CD4-positive, alpha-beta T cell treated with Interleukin-1 beta for 1 hour (primary cell): ENCODE measurements at places on chromosomes 16 and 17.

DNA sequence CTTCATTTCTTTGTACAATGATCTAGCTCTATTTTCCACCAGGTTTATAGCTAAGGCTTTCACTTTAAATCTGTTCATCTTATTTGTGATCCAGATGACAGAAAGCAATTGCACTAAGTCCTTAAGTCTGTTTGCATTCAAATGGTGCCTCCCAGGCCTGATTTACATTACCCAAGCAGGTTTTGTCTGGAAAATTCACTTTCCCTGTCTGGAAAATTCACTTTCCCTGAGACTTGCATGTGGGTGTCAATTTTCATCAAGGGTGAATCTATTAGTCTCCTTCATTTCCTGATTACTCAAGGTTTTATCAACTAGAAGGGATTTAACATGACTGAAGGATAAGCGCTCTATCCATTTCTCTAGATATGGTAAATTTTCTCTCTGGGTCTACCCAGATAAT, 1480.2 kb upstream of the GOT2 start:
- DNase-seq: no peak

DNA sequence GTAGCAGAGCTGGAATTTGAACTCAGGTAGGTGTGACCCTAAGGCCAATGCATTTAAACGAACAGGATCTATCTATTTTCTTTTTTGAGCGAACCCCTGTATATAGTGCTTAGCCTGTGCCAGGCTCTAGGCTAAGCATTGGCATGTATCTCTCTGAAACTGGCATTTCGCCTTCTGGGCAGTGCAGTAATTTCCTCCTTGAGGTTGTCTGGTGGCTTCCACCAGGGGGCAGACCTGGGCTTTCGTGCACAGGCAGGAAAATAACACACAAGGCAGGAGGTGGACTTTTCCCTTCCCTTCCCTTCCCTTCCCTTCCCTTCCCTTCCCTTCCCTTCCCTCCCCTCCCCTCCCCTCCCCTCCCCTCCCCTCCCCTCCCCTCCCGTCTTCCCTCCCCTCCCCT, 34.4 kb upstream of the PRKCB start:
- DNase-seq: peak; percentile 75

GRCh38 chr17:5560361-5560988, 23.8 kb downstream of the NLRP1 start:
- no peak for DNase-seq

DNA sequence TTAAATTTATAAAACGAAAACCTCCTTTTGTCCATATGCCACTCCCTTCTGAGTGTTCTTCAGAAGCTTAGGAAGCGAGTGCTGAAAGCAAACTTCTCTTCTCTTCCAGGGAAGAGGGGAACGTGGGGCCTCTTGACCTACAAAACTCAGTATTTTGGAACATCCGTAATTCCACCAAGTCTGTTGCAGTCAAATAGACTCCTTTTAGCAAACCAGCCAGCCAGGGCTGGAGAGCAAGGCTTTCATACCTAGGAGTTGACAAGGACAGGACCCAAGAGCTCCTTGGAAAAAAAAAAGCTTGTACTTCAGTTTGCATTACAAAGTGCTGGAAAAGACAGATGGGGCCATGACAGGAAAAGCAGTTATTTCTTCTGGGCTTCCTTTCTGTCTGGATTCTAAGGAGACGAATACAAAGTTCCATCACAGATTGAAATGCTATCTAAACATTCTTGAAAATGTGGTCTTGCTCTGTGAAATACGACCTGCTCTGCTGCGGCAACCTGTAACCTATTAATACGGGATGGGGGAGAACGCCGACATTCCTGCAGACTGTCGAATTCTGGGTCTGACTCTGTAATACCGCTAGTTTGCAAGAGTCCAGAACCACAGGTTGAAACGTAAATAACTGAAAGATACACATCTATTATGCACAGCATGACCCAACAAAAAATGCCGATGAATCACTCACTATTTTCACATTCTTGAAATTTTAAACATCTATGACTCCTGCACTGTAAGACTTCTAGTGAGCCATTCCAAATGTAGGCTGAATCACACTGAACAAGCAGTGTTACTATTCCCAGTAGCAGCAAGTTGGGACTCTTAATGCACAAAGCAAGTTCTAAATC, 20.6 kb downstream of the VPS53 start:
- no peak for DNase-seq

GRCh38 chr17:64398320-64398719, 7.7 kb upstream of the PECAM1 start:
- DNase-seq: no peak

- DNase-seq: no peak
Measured at GRCh38 chr16:177981-178667, 1.6 kb downstream of the HBA1 start.

DNA sequence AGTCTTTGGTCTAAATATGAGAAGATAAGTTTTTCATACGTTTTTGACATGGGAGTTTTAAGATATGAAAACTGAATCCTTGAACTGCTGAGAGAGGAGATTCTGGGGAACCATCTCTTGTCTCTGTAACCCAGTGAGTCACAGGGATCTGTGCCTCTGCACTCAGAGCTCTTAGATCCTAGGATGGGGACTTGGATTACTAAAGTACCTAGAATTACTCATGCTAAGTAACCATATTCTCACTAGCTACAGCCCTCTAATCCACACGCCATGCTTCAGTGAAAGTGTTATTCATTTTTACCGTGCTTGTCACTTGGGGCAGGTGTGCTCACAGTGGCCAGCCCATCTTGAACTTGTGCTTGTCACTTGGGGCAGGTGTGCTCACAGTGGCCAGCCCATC, 2.0 kb downstream of the MRM3 start:
- DNase-seq: no peak
